ENCODE measurements at places on chromosomes 2 and 18.
A peak's percentile ranks its signal among the peaks of the same experiment; 100 is the strongest.

DNA sequence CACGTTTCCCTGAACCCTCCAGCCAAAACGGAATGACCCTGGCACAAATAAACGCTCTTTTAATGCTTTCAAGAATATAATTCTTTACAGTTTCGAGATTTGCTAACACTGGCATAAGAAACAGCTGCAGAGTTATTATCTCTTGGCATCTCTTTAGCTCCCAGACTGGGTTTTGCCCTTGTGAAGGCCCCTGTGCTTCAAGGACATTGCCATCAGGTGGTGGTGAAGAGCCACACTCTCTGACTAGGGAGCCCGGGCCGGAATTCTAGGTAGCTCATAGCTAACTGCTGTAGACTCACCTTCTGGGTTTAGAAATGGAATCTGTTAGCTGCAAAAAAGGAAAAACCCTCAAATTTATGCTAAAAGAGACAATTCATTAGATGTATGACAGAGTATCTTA, 13.3 kb upstream of the GALNT14 start:
- DNase-seq, result peak; percentile 9

GRCh38 chr18:36850527-36851201, 21.7 kb downstream of the KIAA1328 start:
- no peak for DNase-seq

DNA sequence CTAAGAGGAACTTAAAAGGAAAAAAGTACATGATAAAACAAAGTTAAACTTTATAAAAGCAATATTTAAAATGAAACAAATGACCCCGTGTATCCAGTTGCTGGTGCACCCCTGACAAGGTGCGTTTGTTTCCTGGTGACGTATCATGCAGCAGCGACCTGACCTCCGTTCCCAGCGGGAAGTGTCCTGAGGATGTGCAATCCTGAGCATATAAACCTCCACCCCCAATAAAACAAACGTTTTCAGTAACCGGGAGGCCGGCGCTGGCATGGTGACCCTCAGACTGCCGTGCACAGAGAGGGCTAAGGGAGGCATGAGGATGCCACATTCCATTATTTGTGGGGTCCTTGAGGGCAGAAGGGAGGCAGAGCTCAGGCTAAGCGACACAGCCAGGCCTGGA, 14.8 kb downstream of the SLC66A2 start:
- peak; percentile 73 for DNase-seq

GRCh38 chr2:118520246-118520645, 327.2 kb downstream of the EN1 start:
- DNase-seq, result no peak

DNA sequence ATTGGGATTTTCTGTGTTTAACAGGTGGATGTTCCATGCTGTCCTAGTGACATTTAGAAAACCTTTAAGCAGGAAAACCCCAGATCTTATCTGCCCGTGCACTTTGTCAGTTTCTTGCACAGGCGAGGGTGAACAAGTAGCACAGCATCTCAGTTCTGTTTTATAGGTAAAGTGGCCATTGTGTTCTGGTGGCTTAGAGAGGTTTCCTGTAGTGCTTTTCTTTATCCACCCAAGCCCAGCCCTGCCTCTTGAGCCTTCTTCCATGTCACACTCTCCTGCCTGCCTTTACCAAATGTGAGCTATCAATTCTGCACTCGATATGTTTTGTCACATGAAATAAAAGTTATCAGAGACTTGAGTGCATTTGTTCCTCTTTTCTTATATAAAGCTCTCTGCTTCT, 135.3 kb upstream of the NOSTRIN start:
- no peak for DNase-seq

GRCh38 chr2:181374781-181375675, 82.2 kb upstream of the ITGA4 start:
- no peak for DNase-seq

DNA sequence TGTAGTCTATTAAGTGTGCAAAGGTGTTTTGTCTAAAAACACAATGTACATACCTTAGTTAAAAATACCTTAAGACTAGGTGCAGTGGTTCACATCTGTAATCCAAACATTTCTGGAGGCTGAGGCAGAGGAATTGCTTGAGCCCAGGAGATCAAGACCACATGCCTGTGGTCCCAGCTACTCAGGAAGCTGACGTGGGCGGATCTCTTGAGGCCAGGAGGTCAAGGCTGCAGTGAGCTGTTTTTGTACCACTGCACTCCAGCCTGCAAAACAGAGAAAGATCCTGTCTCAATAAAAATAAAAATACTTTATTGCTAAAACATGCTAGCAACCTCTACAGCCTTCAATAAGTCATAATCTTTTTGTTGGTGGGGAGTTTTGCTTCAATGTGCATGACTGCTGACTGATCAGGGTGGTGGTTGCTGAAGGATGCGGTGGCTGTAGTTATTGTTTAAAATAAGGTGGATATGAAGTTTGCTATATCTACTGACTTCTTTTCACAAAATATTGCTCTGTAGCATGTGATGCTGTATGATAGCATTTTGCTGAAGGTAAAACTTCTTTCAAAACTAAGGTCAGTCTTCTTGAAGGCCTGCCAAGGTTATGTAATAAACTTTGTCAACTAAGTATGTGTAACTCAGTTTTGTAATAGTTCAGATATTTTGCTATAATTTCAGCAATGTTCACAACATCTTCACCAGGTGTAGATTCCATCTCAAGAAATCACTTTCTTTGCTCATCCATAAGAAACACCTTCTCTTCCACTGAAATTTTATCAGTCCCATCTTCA, 1238.0 kb upstream of the NRXN1 start:
- no peak for DNase-seq

GRCh38 chr2:217755027-217755745, 247.6 kb downstream of the TNS1 start:
- DNase-seq, result no peak

GRCh38 chr2:9879455-9880194, 36.4 kb downstream of the TAF1B start:
- no peak for DNase-seq

DNA sequence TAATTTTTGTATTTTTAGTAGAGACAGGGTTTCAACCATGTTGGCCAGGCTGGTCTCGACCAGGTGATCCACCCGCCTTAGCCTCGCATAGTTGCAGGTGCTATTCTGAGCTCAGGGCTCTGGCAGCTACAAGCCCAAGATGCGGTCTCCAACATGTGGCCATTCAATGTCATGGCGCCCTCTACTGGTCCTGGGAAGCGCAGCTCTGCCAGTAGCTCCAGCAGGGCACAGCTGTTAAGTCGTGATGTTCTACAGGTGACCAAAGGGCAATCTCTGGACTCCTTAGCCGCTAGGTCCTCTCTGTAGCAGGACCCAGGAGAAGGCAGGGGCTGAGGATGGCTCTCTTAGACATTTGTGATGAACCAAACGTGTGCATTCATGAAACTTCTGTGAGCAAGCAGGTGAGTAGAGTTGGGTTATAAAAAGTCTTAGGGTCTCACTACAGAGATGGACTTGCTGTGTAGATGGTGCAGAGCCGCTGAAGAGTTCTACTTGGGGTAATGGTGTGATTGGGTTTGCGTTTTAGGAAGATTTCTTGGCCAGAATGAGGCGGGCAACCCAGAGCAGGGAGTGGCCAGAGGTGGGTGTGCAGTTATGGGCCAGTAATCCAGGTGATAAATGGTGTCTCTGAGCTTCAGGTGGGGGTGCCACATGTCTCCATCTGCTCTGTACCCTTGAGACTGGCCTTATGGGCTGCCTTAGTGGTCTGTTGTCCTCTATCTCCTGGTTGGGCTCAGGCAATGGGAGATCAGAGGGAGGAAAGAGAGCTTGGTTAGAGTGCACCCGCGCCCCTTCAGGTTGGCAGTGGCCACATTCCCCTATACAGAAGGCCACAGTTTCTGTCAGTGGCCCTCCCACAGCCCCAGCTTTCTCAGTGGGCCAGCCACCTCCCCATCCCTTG, 31.0 kb downstream of the IL37 start:
- no peak for DNase-seq

DNA sequence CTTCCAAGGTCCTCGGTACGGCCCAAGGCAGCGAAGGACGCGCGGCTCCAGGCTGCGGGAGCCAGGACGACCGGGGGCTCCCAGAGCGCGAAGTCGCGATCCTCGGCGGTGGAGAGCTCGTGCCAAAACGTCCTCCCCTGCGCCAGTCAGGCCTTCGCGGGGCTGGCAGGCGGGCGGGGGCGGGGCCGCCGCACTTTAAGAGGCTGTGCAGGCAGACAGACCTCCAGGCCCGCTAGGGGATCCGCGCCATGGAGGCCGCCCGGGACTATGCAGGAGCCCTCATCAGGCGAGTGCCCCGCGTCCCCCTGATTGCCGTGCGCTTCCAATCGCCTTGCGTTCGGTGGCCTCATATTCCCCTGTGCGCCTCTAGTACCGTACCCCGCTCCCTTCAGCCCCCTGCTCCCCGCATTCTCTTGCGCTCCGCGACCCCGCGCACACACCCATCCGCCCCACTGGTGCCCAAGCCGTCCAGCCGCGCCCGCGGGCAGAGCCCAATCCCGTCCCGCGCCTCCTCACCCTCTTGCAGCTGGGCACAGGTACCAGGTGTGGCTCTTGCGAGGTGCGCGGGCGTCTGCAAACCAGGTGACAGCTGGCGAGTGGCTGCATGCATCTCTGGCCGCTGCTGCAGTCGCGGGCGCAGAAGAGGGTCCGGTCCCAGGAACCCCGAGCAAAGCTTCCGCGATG, at the start of gene CIDEA:
Gene CIDEA (plus strand): TSS at position 226 of the 684 bp plus-strand sequence. CDS start 23 bp downstream, at position 249.
- no peak for DNase-seq

GRCh38 chr18:79378536-79379250, 17.0 kb upstream of the NFATC1 start:
- peak; percentile 94 for DNase-seq

All from mesenteric fat pad (tissue), 1 donor.